LHCN-M2 (cell line): ENCODE measurements at places on chromosomes 5 and 9.

DNA sequence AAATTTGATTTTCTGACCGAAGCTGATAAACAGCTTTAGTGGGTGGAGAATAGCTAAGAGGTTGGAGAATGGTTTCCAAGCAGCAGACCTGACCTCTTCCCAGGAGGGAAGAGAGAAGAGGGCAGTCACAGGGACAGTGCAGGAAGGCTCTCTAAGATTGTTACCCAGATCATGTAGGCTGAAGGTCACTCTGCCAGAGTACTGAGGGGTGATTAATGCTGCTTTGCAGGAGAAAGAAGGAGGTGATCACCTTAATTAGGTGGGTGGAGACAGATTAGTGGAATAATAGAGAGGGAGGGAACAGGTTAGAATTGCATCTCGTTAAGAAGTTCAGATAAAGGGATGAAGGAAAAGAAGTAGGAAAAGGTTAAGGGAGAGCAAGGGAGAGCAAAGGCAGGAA, 440.5 kb downstream of the BRINP1 start:
- no peak for DNase-seq

- DNase-seq, result peak; percentile 34
These were observed 87.0 kb downstream of the SLF1 start for GRCh38 chr5:94705427-94705826.

- no peak for DNase-seq
These were observed 45.8 kb downstream of the CDH10 start for GRCh38 chr5:24598956-24599355.

DNA sequence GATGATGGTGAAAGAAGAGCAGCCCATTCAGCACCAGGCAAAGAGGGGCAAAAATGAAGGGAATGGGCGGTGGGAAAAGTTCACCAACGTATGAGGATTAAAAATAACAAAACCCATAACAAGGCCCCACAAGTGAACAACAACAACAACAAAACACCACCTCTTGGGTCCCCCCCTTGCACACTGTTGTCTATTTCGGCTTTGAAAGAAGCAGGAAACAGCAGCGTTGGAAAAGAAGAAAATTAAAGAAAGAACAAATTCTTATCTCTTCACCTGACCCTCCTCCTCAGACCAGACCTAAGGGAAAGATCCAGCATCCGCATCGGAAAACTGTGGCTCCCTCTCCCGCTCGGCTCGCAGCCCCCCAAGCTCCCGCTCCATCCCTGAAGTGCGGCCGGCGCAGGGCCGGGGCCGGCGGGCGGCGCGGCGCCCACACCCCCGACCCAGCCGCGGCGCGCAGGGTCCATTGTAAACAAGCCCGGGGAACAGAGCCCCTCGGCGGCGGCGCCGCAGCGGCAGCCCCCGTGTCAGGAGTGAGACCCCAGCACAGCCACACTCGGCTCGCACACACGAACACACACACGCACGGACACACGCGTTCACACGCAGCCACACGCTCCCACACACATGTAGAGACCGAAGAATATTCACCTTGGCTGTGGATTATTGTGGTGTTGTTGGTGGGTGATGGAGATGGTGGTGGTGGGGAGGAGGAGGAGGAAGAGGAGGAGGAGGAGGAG, 535 bp downstream of the RFX3 start:
- DNase-seq, result no peak

- DNase-seq, result no peak
These were observed 107.8 kb upstream of the SLIT3 start for GRCh38 chr5:169408731-169409130.
